ENCODE measurements at places on chromosomes 11 and 22.

GRCh38 chr22:19634226-19634975 lies 79.9 kb upstream of the SEPTIN5 start:
- DNase-seq, result no peak

DNA sequence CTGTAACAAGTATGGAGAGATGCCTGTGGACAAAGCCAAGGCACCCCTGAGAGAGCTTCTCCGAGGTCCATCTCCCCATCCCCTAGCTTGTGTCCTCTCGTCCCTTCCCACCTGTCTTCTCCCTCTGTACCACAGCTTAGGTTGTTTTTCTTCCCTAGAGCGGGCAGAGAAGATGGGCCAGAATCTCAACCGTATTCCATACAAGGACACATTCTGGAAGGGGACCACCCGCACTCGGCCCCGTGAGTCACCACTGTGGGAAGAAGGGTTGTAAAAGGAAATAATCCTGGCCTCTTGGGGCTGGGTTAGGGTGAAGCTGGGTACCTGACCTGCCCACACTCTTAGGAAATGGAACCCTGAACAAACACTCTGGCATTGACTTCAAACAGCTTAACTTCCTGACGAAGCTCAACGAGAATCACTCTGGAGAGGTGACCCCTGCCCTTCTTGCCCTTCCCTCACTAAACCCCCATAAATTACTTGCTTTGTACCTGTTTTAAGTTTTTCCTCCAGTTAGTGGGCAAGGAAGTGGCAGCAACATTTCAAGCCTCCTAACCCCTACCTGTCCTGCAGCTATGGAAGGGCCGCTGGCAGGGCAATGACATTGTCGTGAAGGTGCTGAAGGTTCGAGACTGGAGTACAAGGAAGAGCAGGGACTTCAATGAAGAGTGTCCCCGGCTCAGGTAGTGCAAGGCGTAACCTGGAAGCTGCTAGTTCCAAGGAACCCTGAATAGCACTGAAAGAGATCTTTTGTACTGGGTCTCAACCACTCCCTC lies 3.1 kb downstream of the TAF10 start:
- no peak for DNase-seq

- DNase-seq, result peak; percentile 54
These were observed 68.7 kb downstream of the ZNRF3 start for GRCh38 chr22:28951969-28952521.

- DNase-seq, result no peak
These were observed 66.5 kb upstream of the CEP126 start for GRCh38 chr11:101848262-101848661.

- DNase-seq, result no peak
These were observed 67.7 kb upstream of the CLNS1A start for GRCh38 chr11:77705195-77705875.

GRCh38 chr11:126202646-126203359 lies 8.6 kb downstream of the RPUSD4 start:
- DNase-seq, result no peak

- no peak for DNase-seq
These were observed 15.9 kb downstream of the MOGAT2 start for GRCh38 chr11:75733431-75734107.

GRCh38 chr11:5476186-5476819 lies 12.2 kb upstream of the OR52D1 start:
- DNase-seq, result peak; percentile 20

DNA sequence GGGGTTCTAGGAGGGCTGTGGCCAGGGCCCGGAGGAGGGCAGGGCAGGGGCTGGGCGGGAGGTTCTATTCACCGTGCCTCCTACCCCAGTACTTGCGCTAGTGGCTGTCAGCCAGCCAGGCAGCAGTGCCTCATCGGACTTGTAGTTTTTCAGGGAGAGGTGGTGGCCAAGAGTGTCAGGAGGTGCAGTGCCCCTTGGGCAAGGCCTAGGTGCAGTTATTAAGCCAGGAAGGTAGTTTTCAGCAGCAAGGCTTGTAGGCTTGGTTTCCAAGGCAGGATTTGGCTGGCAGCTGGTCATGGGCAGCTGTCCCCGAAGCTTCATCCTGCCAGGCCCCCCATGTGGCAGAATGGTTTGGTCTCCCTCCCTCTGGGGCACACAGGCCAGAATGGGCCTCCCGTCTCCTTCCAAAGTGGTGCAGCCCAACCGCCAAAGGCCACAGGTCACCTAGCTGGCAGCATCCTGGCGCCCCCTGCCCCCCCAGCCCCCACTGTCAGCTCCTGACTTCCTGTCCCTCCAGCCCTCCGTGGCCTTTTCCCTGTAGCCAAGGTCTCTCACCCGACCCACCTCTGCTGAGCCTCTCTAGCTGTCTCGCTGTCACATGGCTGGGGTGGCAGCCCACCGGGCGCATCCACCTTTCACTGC lies 8.5 kb downstream of the CCDC88B start:
- no peak for DNase-seq

DNA sequence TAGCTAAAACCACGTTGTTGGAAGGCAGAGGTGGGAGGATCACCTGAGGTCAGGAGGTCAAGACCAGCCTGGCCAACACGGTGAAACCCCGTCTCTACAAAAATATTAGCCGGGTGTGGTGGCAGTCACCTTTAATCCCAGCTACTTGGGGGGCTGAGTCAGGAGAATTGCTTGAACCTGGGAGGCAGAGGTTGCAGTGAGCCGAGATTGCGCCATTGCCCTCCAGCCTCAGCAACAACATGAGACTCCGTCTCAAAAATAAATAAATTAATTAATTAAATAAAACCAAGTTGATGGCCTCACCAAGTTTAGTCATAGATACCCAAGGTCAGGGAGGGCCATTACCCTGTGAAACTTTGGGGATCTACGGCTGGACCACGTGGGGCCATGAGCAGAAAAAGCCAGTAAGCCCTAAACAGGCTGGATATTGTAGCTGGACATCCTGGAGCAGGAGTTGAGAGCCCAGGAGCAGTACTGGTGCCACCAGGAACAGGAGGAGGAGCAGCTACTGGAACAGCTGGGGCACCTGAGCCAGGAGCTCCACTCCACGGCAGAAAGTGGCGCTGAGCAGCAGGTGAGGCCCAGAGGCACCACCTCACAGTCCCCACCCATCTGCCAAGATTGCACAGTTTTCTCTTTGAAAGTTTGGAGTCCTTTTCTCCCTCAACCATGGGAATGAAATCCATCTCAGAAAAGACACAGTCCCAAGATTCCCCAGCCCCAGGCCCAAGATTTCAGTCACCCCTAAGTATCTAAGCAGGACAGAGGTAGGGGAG lies 50.5 kb downstream of the BTG4 start:
- no peak for DNase-seq

- DNase-seq, result no peak
These were observed 2.8 kb upstream of the UPK2 start for GRCh38 chr11:118953265-118953664.

- no peak for DNase-seq
These were observed 337.4 kb downstream of the SOX6 start for GRCh38 chr11:16018931-16019330.

- DNase-seq, result no peak
These were observed 89.2 kb downstream of the PDE2A start for GRCh38 chr11:72584939-72585597.
